HFF-Myc (cell line): ENCODE measurements at places on chromosomes 2 and 18.

- no peak for DNase-seq
Observed at GRCh38 chr2:26410764-26411243, 9.1 kb downstream of the DRC1 start.

GRCh38 chr2:54387059-54387991, 68.8 kb upstream of the SPTBN1 start:
- no peak for DNase-seq

- no peak for DNase-seq
Observed at GRCh38 chr2:174059884-174060244, 94.7 kb upstream of the SP3 start.

DNA sequence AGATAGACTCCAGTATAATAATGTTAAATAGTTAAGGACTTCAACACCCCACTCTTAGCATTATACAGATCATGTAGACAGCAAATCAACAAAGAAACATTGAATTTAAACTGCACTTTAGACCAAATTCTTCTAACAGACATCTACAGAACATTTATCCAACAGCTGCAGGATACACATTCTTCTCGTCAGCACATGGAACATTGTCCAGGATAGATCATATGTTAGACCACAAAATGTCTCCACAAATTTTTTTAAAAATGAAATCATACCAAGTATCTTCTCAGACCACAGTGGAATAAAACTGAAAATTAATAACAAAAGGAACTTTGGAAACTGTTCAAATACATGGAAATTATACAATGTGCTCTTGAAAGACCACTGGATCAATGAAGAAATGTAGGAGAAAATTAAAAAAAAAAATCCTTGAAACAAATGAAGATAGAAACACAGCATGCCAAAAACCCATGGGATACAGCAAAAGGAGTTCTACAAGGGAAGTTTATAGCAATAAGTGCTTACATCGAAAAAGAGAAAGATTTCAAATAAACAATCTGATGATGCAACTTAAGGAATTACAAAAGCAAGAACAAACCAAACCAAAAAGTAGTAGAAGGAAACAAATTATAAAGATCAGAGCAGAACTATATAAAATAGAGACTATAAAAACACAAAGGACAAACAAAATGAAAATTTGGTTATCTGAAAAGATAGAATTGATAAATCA, 12.3 kb upstream of the SPP2 start:
- no peak for DNase-seq

- no peak for DNase-seq
Observed at GRCh38 chr2:199988151-199988550, 32.8 kb downstream of the MAIP1 start.

DNA sequence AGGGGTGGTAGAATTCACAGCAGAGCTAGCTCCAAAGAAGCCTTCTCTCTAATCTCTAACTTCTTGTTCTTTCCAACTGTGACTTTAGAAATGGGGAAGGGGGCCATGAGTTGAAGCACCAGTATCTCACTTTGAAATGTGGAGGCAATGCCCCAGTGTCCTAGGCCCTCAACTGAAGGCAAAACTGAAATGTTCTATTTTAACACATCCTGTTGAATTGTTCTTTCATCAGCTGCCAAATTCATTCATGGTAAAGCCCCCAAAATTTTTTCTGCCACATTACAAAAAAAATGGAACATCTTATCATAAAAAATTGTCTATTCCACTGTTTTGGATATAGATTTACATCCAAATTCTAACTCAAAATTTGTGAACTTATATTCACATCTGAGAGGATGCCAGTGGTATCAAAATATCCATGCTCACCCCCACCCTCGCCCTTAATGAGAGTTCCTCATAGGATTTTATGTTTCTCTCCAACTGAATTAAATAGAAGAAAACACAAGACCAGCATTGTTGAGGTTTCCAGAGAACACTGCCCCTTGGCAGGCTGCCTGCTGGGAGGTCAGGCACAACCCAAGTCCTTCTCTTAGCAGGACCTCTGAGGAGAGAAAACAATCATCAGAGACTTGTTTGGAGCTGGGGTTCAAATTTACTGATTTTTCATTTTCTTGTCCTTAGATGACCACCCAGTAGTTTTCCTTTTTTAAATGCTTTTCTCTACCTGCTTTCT, 147.4 kb upstream of the PGAP1 start:
- DNase-seq = no peak

DNA sequence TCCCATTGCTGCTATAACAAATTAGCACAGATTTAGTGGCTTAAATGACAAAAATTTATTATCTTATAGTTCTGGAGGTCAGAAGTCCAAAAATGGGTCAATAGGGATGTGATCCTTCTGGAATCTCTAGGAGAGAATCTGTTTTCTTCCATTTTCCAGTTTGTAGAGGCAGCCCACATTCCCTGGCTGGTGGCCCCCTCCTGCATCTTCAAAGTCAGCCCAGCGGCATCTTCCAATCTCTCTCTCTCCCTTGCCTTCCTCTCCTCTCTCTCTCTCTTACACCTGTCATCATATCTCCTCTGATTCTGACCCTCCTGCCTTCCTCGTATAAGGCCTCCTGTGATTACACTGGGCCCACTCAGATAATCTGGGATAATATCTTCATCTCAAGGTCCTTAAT, 3.9 kb upstream of the AGAP1 start:
- DNase-seq = no peak

DNA sequence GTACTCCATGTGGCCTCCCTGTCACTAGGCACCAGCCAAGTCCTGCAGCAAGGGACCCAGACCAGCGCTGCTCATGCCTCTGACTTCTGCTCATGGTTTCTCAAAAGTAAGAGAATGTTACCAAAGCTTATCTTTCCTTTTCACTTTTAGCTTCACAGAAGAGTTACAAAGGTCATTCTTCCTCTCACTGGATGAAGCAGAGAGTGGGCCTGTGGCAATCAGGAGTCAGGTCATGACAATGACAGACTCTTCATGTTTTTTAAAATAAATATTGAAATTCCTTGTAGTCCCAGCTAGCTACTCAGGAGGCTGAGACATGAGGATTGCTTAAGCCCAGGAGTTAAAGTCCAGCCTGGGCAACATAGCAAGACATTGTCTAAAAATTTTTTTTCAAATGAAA, 126.1 kb downstream of the OSR1 start:
- no peak for DNase-seq

DNA sequence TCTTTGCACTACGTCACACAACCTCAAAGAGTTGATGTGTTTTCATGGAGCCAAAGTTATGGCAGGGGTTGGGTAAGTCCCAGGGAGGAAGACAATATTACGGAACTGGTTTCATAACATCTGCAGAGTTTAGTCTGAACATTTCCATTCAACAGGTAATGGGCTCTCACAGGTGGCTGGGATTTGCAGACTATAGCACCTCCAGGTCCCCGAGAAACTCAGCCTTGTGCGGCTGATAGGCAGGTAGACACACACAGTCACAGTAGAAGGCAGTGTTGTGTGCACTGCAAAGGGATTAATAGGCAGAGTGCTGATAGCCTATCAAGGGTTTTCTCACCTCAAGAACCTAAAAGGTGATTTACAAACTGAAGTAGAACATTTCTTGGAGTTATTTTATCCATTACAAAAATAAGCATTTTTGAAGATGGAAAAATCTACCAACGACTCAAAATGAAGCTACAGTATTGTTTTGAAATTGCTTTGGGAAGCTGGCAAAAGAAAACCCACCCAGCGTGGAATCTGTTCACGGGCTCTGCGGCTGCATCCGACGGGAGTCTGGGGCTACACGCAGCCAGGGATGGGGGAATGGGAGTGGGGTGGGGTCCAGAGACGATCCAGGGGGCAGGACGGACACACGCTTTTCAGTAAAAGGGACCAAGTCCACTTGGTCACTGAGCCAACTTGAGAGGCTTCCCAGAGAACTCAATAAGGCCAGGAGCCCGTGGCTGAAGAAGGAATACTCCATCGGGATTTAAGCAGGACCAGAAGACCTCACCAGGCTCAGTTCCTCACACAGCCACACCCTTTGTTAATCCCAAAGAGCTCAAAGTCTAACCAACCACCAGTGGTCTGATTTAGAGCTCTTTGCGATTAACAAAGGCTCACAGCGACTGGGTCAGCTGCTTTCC, 82.9 kb downstream of the CHRNA1 start:
- DNase-seq = no peak

- DNase-seq = no peak
Observed at GRCh38 chr2:17813742-17814473, 2.4 kb upstream of the MSGN1 start.
